ENCODE measurements at places on chromosomes 6 and 20. TPM values are rescaled to one million over a fixed set of nuclear protein-coding genes. Genes with fewer than 3 reads are reported as not detected.

PLEKHG1 gene
- total RNA-seq, result 7.3 TPM

ANKRD66 gene
- total RNA-seq, result 0.16 TPM

LTB gene
- 0.31 TPM for total RNA-seq

COL11A2 gene
- 0.94 TPM for total RNA-seq

RHAG gene
- total RNA-seq, result not detected
